NCI-H2107 (cell line): ENCODE measurements at places on chromosomes 6 and 20.

DNA sequence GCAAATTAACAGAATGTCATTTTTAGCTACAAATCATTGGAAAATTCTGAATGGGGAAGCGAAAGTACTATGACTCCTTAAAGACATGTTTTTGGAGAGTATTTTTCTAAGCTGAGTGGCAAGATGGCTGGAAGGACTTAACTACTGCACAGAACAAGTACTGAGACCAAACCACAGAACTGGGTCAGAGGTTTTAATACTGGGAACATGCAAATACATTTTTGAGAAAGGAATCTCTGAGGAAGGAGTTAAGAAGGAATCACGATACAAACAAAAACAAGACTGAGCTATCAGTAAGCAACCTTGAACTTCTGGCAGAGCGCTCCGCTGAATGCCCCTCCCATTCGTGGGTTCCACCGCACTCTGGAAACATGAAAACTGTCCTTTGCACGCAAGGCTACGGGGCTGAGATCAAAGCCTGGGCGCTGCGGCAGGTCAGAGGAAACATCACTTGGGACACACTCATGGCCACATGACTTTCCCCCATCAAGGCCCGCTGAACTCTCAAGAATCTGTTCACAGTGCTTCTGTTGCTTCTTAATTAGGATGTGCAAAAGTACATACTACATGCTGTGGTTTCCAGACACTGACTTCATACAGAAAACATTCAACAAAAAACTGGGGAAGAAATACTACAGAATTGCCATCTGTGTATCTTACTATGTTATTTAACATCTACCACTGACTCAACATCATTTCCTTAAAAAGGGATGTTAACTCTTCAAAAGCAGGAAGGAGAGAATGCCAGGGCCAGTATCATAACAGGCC is 27.8 kb downstream of the SLC23A2 start:
- DNase-seq = no peak

DNA sequence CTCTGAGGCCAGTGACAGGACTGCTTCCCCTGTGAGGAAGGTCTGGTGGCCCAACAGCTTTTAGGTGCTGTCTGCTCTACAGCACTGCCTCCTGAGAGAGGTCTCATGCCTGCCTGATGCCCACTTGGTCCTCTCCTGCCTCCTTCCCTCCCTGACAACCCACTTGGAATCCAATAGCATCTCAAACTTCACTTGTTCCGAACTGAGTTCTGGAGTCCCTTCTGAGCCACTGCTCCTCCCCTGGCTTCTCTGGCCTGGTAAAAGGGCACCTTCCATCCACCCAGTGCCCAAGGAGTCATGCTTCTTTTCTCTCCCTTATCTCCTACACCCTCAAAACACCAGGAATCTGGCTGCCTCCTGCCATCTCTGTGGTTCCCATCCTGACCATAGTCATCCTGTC is 1.9 kb downstream of the MAVS start:
- DNase-seq = no peak

GRCh38 chr6:122904166-122904565 is 91.9 kb upstream of the CLVS2 start:
- no peak for DNase-seq

GRCh38 chr6:6942831-6943230 is 164.9 kb upstream of the RREB1 start:
- peak; percentile 65 for DNase-seq

DNA sequence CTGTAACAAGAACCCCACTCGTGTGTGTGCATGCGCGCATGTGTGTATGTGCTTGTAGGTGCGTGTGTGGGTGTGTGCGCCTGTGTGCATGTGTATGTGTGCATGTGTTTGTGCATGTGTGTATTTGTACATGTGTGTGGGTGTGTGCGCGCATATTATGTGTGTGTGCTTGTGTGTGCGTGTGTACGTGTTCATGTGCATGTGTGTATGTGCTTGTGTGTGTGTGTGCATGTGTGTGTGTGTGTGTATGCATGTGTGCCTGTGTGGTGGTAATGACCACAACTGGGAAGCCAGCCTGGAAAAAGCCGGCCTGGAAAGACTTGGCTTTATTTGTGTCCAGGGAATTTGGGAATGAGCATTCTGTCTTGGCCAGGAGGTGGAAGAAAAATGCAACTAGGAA is 157.5 kb downstream of the PAX1 start:
- DNase-seq = no peak

DNA sequence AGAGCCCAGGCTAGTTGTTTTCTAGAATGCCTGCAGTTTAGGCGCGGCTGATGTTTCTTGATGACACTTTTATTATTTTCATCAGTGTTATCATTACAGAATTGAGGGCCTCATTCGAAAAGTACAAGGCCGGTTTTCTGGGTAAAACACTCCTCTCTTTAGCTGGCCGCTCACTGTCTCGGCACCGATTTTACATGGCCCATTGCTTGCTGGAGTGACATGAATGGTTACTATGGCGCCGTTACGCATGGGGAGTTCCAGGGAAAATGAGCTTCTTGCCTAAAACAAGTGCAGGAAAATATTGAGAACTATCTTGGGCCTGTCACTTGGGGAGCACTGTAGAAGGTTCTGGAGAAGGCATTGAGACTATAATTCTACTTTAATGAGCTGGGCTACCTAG is 317.8 kb downstream of the CDH4 start:
- DNase-seq = no peak

- no peak for DNase-seq
Observed at GRCh38 chr6:88895911-88896310, 67.5 kb downstream of the RNGTT start.

DNA sequence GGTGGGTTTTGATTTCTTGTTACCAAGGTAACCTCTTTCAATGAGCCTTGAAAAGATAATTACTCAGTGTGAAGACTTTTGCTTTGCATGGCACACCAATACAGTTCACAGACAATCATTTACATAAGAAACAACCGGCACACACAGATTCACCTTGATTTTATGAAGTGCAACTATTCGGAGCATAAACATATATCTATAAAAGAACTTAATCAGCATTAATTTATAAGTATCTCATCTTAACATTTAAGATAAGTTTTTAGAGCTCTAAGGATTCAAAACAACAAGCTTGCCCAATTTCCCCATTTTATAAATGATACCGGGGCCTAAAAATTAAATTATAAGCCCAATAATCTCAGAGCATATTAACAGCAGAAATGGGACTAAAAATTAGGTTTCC is 85.9 kb upstream of the PCSK2 start:
- no peak for DNase-seq

DNA sequence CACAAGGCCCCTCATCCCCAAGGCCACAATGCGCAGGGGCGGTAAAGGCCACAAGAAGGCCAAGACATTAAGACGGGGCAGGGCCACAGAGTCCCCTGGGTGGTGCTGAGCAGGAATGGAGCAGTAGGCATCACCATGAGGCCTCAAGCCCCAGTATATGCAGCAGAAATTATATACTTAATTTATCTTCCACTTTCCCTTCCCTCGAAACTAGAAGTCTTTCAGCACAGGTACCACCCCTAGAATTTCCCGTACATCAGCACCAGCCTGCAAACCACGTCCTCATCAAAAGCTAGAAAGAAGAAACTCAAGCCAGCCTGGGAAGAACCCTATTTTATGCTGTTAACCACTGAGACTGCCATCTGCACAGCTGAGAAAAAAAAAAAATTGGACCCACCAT is 89.4 kb downstream of the PLG start:
- no peak for DNase-seq

- no peak for DNase-seq
Observed at GRCh38 chr6:90978046-90978445, 391.2 kb upstream of the MAP3K7 start.

DNA sequence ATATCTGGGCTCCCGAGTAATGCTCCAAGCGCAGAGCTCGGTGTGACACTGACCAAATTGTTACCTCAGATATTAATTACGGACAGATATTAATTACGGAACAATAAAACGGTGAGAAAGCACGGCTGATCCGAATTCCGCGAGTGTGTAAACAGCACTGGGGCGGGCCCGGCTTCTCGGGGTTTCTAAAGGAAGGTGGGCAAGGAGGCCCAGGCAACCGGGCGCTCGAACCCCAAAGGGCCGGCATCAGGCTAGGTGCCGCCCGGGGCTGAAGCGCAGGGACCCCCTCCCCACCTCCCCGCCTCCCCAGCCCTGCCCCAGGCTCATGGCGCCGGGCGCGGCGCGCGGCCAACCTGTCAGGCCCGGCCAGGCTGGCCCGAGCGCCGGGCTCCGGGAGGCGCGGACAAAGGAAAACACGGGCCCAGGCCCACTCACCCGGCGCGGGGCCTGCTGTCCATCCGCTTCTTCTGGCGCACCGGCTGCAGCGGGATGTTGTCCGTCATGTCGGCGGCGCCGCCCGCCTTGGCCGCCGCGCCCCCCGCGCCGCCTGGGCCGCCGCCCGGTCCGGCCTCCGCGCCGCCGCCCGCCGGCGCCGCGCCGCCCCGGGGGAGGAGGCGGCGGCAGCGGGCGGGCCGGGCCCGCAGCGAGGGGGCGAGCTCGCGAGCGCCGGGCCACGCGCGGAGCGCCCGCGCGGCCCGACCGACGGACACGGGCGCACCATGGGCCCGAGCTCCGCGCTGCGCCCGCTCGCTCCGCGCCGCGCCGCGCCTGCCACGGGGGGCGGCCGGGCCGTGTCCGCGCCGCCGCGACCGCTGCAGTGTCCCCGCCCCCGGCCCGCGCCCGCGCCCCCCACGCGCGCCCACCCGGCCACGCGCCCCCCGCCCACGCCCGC is at the start of gene ATP9A:
Gene ATP9A (minus strand): TSS at position 524 of the 892 bp plus-strand sequence. CDS start 21 bp downstream, at position 503.
- DNase-seq = no peak

DNA sequence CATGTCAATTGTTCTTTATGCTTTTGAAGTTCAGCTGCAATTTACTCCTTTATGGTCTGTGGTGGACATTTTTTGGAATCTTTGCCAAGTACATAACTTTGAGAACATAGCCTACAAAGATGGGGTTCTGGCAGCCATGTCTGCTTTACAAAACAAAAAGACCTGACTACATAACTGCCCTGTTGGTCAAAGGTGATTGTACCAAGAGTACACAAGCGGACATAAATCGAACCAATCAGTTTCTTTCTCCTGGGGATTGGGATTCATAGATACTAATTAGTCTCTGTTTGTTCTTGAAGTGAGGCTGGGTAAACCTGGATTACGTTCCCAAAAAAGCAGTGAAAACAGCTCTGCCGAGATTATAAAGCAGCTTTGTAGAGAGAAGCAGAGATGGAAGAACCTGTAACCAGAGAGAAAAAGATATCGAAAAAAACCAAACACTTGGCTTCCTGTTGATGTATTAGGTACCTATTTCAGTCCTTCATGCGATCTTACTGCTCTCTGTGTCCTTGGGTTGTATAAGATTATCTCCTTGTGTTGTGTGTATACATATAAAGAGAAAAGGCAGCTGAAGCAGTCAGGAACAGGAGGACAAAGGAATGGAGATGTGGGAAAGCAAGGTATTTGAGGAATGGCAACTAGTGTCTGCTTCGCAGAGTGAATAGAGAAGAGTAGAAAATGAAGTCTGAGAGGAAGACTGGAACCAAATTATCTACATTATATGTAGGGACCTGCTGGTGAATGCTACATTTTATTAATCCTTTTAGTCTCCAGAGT is 2.7 kb upstream of the ZFAND3 start:
- no peak for DNase-seq

DNA sequence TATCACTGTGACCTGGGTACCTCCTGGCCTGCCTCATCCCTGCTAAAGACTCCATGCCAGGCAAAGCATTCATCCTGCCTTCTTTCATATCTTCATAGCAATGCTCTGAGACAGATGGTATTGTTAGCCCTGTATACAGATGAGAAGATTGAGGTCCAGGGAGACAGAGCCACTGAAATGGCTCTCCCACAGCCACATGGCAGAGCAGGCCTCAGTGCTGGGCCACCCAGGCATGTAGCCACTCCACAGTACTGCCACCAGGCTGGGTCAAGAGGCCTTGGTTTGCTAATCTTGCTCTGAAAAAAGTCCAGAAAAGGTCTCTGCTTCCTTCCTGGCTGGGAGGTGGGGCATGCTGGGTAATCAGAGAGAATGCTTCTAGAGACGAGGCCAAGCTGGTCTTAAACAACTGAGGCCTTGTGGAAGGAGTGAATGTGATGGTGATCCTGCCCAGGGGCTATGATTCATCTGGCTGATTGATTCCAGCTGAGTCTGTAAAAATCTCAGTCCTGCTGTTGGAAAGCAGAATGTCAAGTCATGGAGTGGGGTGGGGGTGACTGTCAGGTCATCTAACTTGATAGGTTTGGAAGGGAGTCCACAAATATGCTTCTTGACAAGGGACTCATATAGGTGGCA is 29.8 kb downstream of the HM13 start:
- DNase-seq = no peak

GRCh38 chr6:169035385-169036240 is 218.0 kb downstream of the THBS2 start:
- DNase-seq = no peak

- no peak for DNase-seq
Observed at GRCh38 chr6:138596591-138596990, 97.3 kb upstream of the NHSL1 start.

GRCh38 chr6:168249746-168250145 is 69.8 kb downstream of the DACT2 start:
- DNase-seq = no peak

- DNase-seq = no peak
Observed at GRCh38 chr6:89117211-89118108, at the start of gene SRSF12. Gene SRSF12, minus strand, starts transcription at chr6:89118071. Its CDS starts 184 bp downstream, at chr6:89117887.

DNA sequence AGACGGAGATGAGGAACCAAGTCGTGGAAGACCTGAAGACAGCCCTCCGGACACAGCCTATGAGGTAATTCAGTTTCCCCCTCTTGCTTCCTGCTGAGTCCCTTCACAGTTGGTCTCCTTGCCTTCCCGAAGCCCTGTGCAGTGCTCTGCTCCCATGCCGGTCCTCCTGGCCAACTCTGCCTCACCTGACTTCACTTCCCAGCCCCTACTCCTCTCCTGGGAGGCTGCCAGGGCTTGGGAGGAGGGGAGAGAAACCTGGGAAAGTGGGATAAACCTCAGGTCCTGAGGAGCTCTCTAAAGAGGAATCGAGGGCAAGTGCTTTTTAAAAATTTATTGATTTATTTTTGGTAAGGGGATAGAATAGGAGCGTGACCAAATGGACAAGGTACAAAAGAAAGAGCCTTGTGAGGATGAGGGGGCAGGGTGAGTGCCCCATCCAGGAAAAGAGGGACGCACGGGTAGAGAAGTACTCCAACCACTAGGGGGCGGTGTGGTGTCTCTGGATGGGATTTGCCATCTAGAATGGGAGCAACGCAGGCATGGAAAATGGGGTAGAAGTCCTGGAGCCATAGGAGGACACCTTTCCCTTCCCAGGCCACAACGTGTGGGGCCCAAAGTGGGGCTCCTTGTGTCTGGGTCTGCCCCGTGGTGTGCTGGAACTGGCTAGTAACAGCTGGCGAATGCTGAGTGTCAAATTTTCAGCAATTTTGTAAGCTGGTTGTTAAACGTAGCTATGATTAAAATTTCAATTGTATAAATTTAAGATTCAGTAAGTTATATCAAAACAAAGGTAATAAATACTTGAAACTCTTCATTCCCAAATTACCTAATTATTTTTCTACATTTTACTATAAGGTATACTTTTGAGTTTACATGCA is 69.0 kb downstream of the MOCS1 start:
- DNase-seq = no peak

GRCh38 chr6:129525055-129525454 is 184.9 kb downstream of the ARHGAP18 start:
- no peak for DNase-seq
